ENCODE measurements at places on chromosomes 4 and X.

DNA sequence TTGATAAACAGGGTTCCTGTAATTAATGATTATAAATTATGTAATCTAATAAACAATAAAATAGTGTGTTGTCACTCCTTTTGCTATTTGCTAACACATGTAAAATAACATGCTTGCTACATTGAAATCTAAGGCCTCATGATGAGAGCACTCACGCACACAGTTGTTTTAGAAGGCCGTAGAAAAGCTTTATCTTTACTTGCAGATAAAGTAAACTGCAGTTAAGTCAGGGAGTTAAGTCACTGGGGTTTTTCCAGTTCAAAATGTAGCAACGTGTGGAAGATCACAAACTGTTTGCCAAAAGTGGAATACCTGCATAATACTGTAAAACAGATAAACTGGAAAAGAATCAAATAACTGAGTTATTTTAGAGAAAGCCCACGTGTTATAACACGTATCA is 187.3 kb upstream of the PACRGL start:
- DNase-seq: no peak

DNA sequence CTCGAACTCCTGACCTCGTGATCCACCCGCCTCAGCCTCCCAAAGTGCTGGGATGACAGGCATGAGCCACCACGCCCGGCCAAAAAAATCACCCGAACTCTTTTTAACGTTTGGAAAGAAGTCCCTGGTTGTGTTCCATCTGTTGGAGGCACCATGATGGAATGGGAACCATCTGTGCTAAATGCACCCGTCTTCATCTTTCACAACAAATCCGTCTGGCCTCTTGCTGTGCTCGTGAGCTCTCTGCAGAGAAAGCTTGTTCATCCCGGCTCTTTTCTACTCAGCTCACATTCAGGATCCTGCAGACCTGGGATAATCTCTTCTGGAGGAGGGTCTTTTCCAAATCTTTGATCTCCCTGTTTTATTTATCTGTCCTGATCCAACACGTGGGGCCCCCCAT is 188.8 kb downstream of the CRLF2 start:
- DNase-seq: no peak

DNA sequence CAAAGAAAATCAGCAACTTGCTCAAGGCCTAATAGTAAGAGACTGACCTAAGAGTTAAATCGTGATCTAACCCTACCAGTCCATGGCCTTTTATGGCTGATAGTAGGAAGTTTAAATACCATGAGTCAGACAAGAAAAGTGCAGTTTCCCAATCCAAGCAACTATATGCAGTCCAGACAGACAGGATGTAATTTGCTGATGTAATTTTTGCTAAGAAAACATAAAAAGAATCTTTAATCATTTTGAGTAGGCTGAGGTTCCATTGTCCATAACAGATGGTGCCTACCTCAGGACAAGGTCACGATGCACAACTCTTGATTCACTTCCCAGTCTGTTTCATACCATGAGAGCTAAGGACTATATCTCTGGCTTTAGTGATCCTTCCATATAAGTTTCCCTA is 317.5 kb upstream of the GRIA3 start:
- no peak for DNase-seq

GRCh38 chr4:95077864-95078263 is 320.1 kb downstream of the BMPR1B start:
- DNase-seq: no peak

GRCh38 chr4:77579406-77580076 is 26.1 kb upstream of the CXCL13 start:
- no peak for DNase-seq

DNA sequence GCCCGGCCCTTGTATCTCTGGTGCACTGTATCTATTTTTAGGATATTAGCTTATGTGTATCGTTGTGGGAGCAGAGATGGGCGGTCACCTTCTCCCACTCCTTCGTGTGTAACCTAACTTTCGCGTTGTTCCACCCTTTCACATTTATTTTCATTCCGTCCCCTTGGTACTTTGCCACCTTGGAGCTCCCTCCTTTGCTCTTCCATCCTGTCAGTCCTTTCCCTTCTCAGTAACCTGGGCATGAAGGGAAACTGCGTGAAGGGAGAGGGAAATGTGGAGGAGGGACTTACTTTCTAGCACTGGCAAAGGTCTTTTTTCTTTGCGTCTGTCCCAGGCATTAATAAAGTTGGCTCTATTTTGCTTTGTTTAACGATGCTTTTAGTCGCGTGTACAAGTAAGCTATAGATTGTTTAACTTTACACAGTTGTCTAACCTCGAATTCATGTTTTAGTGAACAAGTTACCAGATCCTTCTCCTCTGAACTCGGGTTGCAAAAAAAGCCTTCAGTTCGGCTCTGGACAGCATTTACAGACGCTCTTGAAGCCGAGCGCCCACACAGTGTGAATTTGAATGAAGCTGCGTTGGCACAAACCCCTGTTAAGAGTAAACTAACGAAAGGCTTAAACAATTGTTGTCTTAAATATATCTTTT is 3.9 kb downstream of the PCDH10 start:
- DNase-seq: no peak

Data from activated naive CD8-positive, alpha-beta T cell treated with anti-CD3 and anti-CD28 coated beads, Interleukin-2, amount 50 U/mL, for 24 hours (primary cell).